Endothelial cell (in vitro differentiated cells): ENCODE measurements at places on chromosomes 5 and 9. TPM values are rescaled to one million over a fixed set of nuclear protein-coding genes. Genes with fewer than 3 reads are reported as not detected.
A peak's percentile ranks its signal among the peaks of the same experiment; 100 is the strongest.

GRCh38 chr5:132501629-132501956 lies 11.0 kb upstream of the IRF1 start:
- H3K36me3 ChIP-seq, result no peaks in the 10 kb centered on the region
- peaks cover 6% of the 10 kb centered on the region for H3K27me3 ChIP-seq
- H3K4me1 ChIP-seq, result no peaks in the 10 kb centered on the region
- H3K4me3 ChIP-seq, result no peak overlapping the region
- H3K27ac ChIP-seq, result no peak overlapping the region

GRCh38 chr5:143228597-143229293 lies 174.7 kb downstream of the NR3C1 start:
- no peak overlapping the region for H3K27ac ChIP-seq
- peaks cover 6% of the 10 kb centered on the region for H3K4me1 ChIP-seq
- peaks cover 6% of the 10 kb centered on the region for H3K27me3 ChIP-seq

The UNC5A gene
- not detected for total RNA-seq

DNA sequence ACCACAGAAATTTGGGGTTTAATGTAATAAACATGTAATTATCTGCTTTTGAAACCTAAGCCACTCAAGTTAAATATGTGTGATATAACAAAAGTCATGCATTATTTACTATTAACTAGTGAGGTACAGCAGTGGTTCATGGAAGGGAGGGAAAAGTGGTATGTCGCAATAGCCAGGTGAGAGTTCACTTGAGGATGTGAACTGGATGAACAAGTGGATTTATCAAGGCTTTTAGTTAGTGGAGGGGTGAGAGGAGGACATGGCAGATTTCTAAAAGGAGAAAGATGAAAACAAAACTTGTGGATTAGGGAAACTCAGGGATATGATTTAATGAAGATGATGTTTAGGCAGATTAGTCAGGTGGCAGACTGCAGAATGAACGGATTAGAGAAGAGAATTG lies 141.3 kb upstream of the NFIB start:
- no peak for DNase-seq
- no peaks in the 10 kb centered on the region for H3K36me3 ChIP-seq
- H3K27me3 ChIP-seq, result peaks cover 1% of the 10 kb centered on the region
- H3K27ac ChIP-seq, result no peak overlapping the region
- no peak overlapping the region for H3K4me3 ChIP-seq
- no peaks in the 10 kb centered on the region for H3K4me1 ChIP-seq

DNA sequence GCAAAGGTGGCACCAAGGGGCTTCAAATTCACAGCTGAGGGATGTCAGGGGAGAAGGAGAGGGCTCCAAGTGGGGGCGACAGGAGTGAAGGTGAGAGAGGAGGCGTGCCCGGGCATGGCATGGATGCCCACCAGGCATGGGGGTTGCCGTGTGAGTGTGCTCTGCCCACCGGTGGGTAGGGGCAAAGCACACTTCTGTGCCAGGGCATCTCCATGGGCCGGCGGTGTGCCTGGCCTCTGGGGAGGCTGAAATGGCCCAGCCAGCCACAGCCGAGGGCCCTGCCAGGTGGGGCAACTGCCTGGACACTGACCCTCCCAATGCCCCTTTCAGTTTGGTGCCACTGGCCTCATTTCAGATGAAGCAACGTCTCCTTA lies 14.0 kb upstream of the RNU6ATAC start:
- peaks cover 18% of the 10 kb centered on the region for H3K4me1 ChIP-seq
- peaks cover 5% of the 10 kb centered on the region for H3K27me3 ChIP-seq
- no peak overlapping the region for H3K4me3 ChIP-seq
- H3K27ac ChIP-seq, result no peak overlapping the region
- H3K36me3 ChIP-seq, result peaks cover 8% of the 10 kb centered on the region

The ANGPTL2 gene
- total RNA-seq, result 5.7 TPM

- H3K27ac ChIP-seq, result no peak overlapping the region
- H3K36me3 ChIP-seq, result peaks cover 14% of the 10 kb centered on the region
- H3K4me1 ChIP-seq, result peaks cover 40% of the 10 kb centered on the region
- H3K27me3 ChIP-seq, result peaks cover 2% of the 10 kb centered on the region
- DNase-seq, result no peak
Measured at GRCh38 chr5:67065237-67065636, 131.4 kb downstream of the CD180 start.

DNA sequence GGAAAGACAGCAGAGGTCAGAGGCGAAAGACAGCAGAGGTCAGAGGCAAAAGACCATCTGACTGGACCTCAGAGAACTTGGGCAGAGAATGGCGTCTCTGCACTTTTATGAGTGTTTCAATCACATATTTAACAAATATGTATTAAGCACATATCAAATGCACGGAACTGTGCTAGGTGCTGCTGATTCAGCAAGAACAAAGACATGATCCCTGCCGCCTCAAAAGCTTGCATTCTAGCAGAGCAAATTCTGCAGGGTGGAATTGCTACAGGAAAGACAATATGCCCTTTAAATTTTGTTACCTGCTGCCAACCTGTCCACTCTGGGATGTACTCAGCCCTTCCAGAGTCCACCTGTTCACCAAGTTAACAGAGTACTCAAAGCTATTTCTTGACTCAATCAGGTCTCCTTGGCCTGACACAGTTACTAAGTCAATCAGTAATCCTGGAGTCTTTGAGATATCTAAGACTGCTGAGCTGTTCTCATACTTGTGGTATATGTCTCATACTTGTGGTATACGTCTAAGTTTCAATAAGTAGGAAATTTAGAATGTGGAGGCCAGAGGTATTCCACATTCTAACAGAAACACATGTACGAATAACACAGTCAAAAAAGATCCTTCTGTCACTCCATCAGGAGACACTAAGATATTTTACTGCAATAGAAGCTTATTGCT lies 131.8 kb downstream of the GNAQ start:
- H3K4me1 ChIP-seq, result peaks cover 19% of the 10 kb centered on the region
- DNase-seq, result no peak

The TRIM23 gene
- total RNA-seq, result 12.8 TPM

- no peak overlapping the region for H3K27ac ChIP-seq
- peaks cover 15% of the 10 kb centered on the region for H3K36me3 ChIP-seq
- DNase-seq, result no peak
- no peaks in the 10 kb centered on the region for H3K27me3 ChIP-seq
- H3K4me1 ChIP-seq, result no peaks in the 10 kb centered on the region
- H3K4me3 ChIP-seq, result no peak overlapping the region
Measured at GRCh38 chr5:79628276-79628675, 16.0 kb downstream of the TENT2 start.

DNA sequence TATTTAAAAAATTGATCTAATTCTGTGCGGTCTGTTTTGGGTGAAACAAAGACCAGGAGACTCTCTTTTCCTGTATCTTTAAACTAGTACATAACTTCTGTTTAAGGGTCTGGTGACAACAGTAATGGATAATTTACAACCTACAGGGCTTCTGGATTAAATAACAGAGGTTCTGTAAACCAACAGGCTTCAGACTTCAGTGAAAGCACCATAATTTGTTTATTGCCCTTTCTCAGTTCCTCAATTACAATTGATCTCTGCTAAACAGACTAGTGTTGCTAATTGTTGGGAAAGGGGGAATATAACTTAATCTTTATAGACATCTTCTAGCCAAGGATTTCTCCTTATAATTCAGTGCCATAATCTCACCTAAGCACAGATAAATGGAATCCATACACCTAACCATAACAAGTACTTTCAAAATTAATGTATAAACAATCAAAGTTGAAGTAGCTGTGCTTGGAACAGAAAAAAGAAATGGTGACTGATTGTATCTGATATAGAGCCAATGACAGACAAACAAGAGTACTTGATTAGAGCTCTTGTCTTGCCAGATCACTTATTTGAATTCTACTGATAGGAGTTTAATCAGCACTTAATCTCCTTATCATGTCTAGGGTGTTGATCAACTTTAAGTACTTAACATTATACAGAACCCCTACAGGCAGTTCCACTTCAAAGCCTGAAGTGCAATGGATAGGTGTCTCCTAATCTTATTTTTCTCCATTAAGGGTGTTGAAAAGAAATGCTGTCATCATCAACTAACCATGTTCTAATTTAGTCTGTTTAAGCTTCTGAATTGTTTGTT lies 536.0 kb downstream of the NR2F1-AS1 start:
- no peaks in the 10 kb centered on the region for H3K4me1 ChIP-seq
- DNase-seq, result no peak

DNA sequence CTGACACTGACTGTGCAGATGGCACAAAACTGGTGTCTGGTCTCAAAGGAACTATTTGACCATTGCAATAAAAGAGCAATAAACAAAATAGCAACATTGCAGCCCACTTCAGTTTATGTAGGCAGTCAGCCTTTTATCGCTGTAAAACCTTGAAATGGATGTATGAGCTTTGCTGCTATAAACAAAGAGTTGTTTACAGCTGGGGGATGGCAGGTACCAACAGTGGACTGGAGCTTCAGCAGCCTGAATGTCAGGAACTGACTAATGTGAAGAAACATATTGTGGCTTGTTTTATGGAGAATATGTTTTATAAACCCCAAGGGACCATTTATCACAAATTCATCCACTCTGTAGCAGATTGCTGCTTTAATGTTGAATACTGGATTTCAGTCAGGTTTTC lies 78.0 kb downstream of the PTPRD start:
- H3K36me3 ChIP-seq, result no peaks in the 10 kb centered on the region
- H3K27ac ChIP-seq, result no peak overlapping the region
- no peaks in the 10 kb centered on the region for H3K27me3 ChIP-seq

The ABLIM3 gene
- 3.6 TPM for total RNA-seq

DNA sequence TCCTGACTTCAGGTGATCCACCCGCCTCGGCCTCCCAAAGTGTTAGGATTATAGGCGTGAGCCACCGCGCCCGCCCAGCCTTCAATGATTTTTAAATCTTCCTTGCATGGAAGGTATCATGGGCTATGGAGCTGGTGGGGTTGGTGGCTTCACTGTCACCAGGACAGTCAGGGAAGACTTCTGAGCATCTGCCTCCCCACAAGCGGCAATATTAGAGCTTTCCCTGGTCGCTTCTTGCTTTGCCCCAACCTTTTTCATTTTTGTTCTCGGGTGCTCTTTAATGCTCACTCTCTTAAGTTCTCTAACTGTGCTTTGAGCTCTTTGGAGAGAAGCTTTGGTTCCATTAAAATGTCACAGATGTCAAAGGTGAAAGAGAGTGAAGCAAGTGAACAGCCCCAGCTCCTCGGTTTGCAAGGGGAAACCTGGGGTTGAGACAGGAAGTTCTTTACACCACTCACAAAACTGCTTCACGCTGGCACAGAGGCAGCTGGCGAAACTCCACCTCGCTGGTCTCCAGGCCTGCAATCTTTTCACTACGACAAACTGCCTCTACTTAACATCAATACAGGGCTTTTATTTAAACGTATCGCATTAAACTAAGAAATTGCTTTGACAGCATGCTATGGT lies 142.5 kb upstream of the RETREG1 start:
- no peak for DNase-seq
- no peaks in the 10 kb centered on the region for H3K27me3 ChIP-seq
- no peak overlapping the region for H3K4me3 ChIP-seq
- peaks cover 41% of the 10 kb centered on the region for H3K36me3 ChIP-seq
- H3K27ac ChIP-seq, result peak overlapping the region; percentile 5

- H3K27ac ChIP-seq, result no peak overlapping the region
- H3K4me3 ChIP-seq, result no peak overlapping the region
- no peaks in the 10 kb centered on the region for H3K27me3 ChIP-seq
- no peaks in the 10 kb centered on the region for H3K36me3 ChIP-seq
- H3K4me1 ChIP-seq, result no peaks in the 10 kb centered on the region
Measured at GRCh38 chr9:26694381-26695297, 198.0 kb downstream of the CAAP1 start.

DNA sequence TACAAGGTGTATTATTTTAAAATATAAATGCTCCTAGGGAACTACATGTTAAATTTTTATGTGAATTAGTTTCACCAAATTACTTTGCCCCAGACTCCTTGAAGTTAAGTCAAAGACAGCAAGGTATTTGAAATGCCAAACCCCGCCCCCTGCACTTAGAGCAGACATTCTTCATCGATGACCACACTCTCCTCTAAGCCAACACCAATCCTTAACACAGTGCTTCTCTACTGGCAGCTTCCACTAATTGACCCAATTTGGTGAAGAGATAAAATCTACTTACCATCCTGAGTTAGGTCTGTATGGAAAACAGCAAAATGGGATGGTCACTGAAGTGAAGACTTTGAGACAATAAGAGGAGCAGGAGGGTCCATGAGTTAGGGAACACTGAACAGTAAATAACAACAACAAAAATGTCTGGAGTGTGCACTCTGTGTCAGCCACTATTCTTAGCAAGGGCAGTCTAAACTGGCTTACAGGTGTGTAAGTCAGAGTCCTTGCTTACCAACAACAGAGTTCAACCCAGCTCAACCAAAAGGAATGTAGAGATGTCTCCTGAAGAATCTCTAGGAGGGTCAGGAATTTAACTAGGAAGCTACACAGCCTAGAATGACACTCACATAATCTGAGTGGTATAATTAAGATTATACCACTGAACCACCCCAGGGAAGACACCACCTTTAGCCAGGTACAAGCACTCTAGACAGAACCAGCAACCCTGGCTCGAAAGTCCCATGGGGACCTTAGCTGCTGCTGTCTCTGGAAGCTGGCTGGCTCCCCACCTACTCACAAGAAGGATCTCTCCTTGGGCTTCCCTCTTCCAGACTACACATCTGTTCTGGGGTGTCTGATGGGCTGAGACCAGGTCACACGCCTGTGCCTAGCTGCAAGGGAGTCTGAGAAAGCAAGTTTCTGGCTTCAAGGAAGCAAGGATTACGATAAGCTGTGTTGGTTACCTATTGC lies 8.8 kb upstream of the UBE2QL1 start:
- H3K27me3 ChIP-seq, result peaks cover 5% of the 10 kb centered on the region
- no peak overlapping the region for H3K4me3 ChIP-seq
- no peaks in the 10 kb centered on the region for H3K4me1 ChIP-seq

The PIGO gene
- 20.3 TPM for total RNA-seq

DNA sequence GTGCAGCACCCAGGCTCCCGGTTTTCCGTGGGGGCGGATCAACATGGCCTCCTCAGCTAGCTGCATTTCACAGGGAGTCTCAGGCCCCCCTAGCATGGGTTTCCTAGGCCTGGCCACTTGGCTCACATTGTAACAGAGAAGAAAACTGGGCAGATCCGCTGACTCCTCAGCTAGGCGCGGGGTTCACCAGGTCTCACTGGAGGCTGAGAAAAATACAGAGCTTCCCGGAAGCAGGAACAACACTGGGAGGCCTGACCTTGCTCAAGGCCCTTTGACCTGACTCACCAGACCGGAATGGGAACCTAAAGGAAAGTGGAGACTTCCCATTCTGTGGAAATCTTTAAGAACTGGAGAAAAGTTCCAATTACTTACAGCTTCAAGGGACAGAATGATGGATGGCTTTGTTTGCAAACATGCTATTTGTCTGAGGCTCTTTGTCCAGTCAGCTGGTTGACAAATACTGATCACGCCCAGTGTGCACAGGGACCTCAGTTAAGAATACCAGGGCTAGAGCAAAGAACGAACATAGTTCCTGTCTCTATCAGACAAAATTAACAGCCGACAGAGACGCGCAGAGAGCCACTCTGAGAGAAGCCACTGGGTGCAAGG lies 88.7 kb upstream of the LRRTM2 start:
- H3K4me1 ChIP-seq, result peaks cover 29% of the 10 kb centered on the region
- no peaks in the 10 kb centered on the region for H3K27me3 ChIP-seq
- no peak overlapping the region for H3K27ac ChIP-seq
- H3K36me3 ChIP-seq, result peaks cover 3% of the 10 kb centered on the region

The ST6GALNAC4 gene
- 25.0 TPM for total RNA-seq
